ENCODE measurements at places on chromosomes 2 and 18. TPM values are rescaled to one million over a fixed set of nuclear protein-coding genes. Genes with fewer than 3 reads are reported as not detected.

DNA sequence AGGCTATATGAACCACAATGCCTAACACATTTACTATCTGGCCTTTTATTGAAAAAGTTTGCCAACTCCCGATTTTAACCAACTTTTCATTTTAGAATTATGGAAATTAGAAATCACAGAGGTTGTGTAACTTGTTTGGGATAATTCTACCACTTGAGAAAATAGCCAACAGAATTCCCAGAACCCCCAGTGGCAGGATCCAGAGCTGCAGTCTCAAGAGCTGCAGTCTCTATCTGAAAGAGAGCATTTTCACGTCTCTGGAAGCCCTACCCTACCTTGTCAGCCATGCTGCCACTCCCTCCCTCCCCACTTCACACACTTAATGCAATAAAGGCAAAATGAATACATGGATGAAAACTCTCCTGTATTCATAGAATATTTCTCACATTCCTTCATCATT, 23.4 kb upstream of the TSPYL6 start:
- peaks cover 3% of the 10 kb centered on the region for H3K4me1 ChIP-seq
- no peak overlapping the region for H3K27ac ChIP-seq
- H3K4me3 ChIP-seq = no peak overlapping the region

DNA sequence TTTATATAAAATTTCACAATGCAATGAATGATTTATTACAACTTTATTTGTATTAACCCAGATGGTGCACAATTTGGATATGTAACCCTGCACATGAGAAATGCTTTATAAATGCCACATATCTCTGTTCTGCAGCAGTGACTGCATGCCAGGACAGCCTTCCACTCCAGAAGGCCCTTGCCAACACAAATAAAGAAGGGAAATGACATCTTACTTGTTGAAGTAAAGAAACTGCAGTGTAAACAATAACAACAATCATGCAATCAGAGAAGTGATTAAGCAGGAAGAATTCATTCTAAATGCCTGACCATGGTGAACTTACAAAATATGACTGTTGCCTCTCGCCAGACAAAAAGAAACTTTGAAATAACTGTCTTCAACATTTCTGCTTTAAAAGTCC, 129.9 kb upstream of the CHST9 start:
- DNase-seq = no peak
- H3K4me3 ChIP-seq = no peak overlapping the region
- H3K4me1 ChIP-seq = no peaks in the 10 kb centered on the region
- no peaks in the 10 kb centered on the region for H3K36me3 ChIP-seq
- no peaks in the 10 kb centered on the region for H3K27me3 ChIP-seq

- H3K4me3 ChIP-seq = peak overlapping the region; percentile 84
- H3K27me3 ChIP-seq = no peaks in the 10 kb centered on the region
- H3K27ac ChIP-seq = peak overlapping the region; percentile 86
Observed at GRCh38 chr2:238202326-238203093, 985 bp downstream of the ILKAP start.

- no peaks in the 10 kb centered on the region for H3K4me1 ChIP-seq
- no peaks in the 10 kb centered on the region for H3K36me3 ChIP-seq
- no peaks in the 10 kb centered on the region for H3K27me3 ChIP-seq
- DNase-seq = no peak
- no peak overlapping the region for H3K27ac ChIP-seq
- no peak overlapping the region for H3K4me3 ChIP-seq
Observed at GRCh38 chr2:124973396-124973795, 948.3 kb downstream of the CNTNAP5 start.

DNA sequence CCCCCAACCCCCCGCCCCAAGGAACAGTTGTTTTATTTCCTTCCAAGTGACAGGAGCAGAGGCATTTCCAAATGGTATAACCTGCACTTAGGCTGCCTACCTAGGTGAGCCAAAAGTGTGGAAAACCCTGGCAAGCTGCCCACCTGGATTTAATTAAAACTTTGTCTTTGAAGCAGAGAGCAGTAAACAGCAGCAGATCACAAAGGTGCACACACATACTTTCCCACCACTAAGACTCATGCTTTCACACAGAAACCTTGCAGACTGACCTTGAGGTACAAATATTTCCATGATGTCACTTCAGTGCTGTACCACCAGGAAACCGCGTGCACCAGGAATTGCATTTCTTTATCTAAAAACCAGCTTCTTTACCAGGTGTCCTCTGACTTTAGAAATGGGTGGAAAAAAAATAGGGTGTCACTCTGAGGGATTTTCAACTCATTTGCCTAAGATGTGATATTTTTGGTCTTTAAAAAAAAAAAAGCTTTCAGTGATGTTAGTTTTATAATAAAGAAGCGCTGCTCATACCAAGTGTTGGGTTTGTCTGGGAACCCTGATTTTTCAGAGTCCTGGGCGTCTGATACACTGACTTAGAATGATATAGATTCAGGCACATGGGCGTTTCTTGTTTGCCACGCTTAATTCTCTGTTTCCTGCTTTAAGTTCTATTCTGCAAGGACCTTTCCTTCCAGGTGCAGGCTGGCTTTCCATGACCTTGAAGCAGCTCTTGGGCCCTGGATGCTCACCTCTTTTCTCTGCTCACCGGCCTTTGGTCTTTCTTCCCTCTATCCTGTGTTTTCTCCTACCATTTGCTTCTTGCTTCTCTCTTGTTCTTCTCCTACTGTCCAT, 70.7 kb upstream of the BCL2L11 start:
- peaks cover 22% of the 10 kb centered on the region for H3K27me3 ChIP-seq
- H3K4me3 ChIP-seq = no peak overlapping the region
- peaks cover 47% of the 10 kb centered on the region for H3K4me1 ChIP-seq
- peak; percentile 69 for DNase-seq
- peaks cover 3% of the 10 kb centered on the region for H3K36me3 ChIP-seq
- peak overlapping the region; percentile 85 for H3K27ac ChIP-seq

Gene CERS6
- 15.4 TPM for total RNA-seq

DNA sequence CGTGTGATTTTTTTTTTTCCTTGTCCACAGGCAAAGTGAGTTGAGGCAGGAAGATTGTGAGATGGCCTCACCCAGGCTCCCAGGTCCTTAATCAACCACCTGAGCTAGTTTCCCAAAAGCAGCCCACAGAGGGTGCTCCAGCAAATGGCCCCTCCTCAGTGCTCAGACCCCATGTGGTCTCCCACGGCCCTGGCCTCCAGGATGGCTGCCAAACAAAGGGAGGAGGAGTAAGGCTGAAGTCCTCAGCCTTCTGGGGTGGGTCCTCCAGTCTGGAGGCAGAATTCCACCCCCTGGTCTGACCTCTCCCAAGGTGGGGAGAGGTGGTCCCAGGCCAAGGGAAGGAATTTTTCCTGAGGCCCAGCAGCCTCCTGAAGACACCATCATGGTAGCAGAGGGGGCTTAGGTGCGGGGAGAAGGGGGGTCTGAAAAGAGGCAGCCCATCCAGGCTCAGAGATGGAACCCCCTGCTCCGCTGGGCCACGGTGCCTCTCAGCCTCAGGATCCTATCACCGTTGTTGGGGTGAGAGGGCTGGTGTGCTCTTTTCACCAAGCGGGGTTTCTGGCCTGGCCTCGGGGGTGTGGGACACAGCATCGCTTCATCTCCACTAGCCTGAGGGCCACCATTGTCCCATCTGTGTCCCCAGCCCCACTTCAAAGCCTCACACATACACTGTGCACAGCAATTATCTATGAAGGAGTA, 2.3 kb downstream of the NGEF start:
- H3K4me3 ChIP-seq = no peak overlapping the region
- H3K36me3 ChIP-seq = no peaks in the 10 kb centered on the region
- H3K27me3 ChIP-seq = no peaks in the 10 kb centered on the region
- H3K4me1 ChIP-seq = no peaks in the 10 kb centered on the region
- no peak for DNase-seq

DNA sequence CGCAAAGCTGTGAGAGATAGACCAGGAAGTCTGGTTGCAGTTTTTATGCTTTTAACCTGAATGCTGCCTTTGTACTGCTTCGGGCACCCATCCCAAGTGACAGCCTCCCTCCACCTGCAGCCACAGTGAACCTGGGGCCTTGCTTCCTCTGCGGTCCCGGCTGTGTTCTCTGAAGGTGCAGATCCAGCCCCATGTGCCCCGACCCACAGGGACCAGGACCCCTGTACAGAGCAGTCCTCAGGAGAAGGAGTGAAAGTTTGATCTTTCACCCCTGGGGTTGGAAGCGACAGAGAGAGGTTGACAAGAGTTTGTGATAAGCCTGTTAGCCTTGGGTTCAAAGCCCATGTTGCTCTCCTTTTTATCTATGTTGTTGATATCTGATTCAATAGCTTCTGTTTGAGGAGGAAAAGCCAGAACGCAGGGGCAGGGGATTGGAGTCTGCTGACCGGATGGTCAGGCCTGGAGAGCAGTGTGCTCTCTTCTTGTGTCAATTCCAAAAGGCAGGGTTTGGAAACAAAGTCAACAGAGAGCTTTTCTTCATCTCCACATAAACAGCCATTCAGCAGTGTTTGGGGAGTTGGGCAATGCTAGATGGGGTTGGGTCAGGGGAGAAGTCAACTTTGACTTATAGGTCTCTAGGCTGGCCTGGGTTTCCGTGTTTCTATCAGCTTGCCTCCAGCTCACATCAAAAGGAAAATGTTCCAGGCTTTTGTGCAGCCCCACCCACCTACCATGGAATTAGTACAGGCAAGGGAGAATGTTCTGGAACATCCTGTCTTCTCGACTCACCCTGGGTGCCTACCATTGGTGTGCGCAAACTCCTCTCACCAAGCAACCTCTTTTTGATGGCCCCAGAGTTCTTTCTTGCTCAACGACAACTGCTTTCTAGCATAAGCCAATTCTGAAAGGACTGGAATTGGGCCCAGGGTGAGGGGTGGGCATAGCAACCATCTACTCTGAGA, 214.9 kb downstream of the ALPK2 start:
- H3K27ac ChIP-seq = no peak overlapping the region
- no peaks in the 10 kb centered on the region for H3K4me1 ChIP-seq
- no peaks in the 10 kb centered on the region for H3K27me3 ChIP-seq
- H3K4me3 ChIP-seq = no peak overlapping the region
- H3K36me3 ChIP-seq = no peaks in the 10 kb centered on the region

GRCh38 chr18:58863539-58864145, 1.0 kb upstream of the ZNF532 start:
- peaks cover 64% of the 10 kb centered on the region for H3K27me3 ChIP-seq
- no peaks in the 10 kb centered on the region for H3K36me3 ChIP-seq
- H3K4me3 ChIP-seq = peak overlapping the region; percentile 38
- no peak overlapping the region for H3K27ac ChIP-seq
- H3K4me1 ChIP-seq = peaks cover 8% of the 10 kb centered on the region
- DNase-seq = peak; percentile 31

GRCh38 chr2:217559084-217559483, 443.7 kb downstream of the TNS1 start:
- H3K36me3 ChIP-seq = peaks cover 17% of the 10 kb centered on the region
- peaks cover 11% of the 10 kb centered on the region for H3K4me1 ChIP-seq
- no peak for DNase-seq
- no peak overlapping the region for H3K4me3 ChIP-seq
- no peak overlapping the region for H3K27ac ChIP-seq
- H3K27me3 ChIP-seq = no peaks in the 10 kb centered on the region

DNA sequence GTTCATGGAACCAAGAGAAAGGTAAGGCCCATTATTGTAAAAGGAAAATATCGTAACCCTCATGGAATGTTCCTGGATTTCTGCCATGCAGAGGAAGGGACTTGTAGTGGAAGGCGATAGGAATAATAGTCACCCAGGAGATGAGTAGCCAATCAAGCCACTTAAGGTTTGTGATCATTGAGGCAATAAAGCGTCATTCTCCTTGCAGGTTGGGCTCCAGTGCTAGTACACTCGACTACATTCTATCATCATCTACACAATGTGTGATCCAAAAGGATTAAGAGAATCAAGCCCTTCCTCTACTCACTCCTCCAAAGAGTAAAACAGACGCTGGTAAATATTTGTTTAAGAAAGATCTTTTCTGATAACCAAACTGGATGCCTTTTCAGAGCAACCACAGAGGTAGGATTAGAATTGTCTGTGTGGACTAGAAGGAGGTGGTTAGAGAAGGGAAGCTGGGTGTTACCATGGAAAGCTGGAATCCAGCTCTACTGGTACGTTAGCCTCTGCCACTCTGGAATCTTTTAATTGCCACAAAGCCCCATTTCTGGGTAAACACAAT, 245.7 kb downstream of the IKZF2 start:
- H3K4me1 ChIP-seq = peaks cover 9% of the 10 kb centered on the region
- no peaks in the 10 kb centered on the region for H3K27me3 ChIP-seq
- H3K4me3 ChIP-seq = no peak overlapping the region
- DNase-seq = no peak
- H3K36me3 ChIP-seq = peaks cover 1% of the 10 kb centered on the region

Gene EIF2AK2
- 43.1 TPM for total RNA-seq

DNA sequence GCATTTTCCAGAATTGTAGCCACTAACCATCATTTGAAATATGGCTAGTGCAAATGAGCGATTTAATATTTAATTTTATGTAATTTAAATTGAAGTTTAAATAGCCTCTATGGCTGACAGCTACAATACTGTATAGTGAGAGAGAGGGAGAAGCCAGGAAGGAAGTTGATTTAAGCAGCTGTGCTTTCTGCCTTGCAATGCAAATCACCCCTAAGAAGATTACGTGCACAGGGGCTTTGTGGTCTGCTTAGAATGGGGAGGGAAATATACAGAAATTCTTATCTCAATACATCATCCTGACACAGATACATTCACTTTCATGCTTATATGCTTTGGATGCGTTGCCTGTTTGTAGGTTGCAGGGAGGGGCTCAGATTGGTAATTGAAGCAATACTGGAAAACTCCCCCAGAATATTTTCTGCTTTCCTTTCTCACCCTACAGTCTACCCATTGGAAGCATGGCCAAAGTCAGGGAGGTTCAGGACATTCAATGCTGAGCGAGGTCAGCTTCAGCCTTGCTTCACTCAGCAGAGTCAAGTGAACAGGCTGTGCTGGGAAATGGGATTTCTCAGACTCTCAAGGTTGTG, 674.0 kb downstream of the CNTNAP5 start:
- no peaks in the 10 kb centered on the region for H3K27me3 ChIP-seq
- H3K36me3 ChIP-seq = no peaks in the 10 kb centered on the region
- DNase-seq = no peak
- no peaks in the 10 kb centered on the region for H3K4me1 ChIP-seq
- H3K27ac ChIP-seq = no peak overlapping the region

- DNase-seq = no peak
- H3K27ac ChIP-seq = no peak overlapping the region
- no peak overlapping the region for H3K4me3 ChIP-seq
- H3K36me3 ChIP-seq = no peaks in the 10 kb centered on the region
- no peaks in the 10 kb centered on the region for H3K4me1 ChIP-seq
- H3K27me3 ChIP-seq = no peaks in the 10 kb centered on the region
Observed at GRCh38 chr2:59959944-59960343, 593.5 kb downstream of the BCL11A start.

GRCh38 chr18:10304853-10305252, 149.6 kb upstream of the APCDD1 start:
- H3K4me1 ChIP-seq = no peaks in the 10 kb centered on the region
- DNase-seq = no peak
- no peaks in the 10 kb centered on the region for H3K27me3 ChIP-seq
- H3K27ac ChIP-seq = no peak overlapping the region
- H3K4me3 ChIP-seq = no peak overlapping the region

- peaks cover 56% of the 10 kb centered on the region for H3K36me3 ChIP-seq
- peaks cover 63% of the 10 kb centered on the region for H3K4me1 ChIP-seq
- H3K4me3 ChIP-seq = no peak overlapping the region
Observed at GRCh38 chr2:241096979-241097378, 5.1 kb downstream of the MTERF4 start.

Measured in activated CD8-positive, alpha-beta T cell treated with anti-CD3 and anti-CD28 coated beads for 36 hours (primary cell).